Left lobe of liver (tissue), 2 donors: ENCODE measurements at places on chromosomes 3 and 15. TPM values are rescaled to one million over a fixed set of nuclear protein-coding genes. Genes with fewer than 3 reads are reported as not detected.

The PLSCR4 gene
- total RNA-seq = 27.6 TPM

The SLC7A14 gene
- total RNA-seq = 0.10 TPM

The SLC28A2 gene
- 0.15 TPM for total RNA-seq

The ATP6V1A gene
- 48.8 TPM for total RNA-seq

- no peak for DNase-seq
Observed at GRCh38 chr3:66133050-66133757, 87.6 kb upstream of the SLC25A26 start.

DNA sequence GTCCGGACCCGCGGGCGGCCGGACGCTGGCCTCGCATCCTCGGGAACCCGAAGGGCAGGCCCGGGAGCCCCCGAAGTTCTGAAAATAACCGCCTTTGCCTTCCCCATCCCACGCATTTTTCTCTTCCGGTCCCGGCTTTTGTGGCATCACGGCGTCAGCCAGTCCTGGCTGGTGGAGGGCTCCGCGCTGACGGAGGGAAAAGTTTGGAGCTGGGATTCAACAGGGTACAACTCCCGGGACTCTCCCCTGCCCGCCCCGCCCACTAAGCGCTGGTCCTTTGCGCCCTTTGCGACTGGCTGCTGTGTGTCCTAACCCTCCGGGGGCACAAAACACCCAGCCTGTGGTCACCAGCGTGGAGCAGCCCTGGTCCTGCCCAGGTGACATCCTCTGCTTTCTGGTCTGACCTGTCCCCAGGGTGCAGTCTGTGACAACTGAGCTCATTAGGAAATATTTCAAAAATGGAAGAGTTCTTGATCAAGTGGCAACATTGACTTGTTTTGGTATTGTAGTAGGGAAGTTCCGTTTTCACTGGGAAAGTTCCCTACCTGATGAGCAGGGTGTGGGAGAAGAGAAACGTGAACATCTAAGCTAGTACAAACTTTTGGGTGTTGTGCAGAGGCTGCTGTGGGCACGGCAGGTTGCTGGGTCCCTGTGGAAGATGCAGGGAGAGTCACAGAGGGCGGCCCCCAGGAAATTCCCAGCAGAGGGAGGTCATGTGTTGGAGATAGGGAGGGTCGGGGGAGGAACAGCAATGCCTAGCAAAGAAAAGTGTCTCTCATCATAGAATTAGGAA lies 775 bp downstream of the ARNT2 start:
- DNase-seq = no peak

DNA sequence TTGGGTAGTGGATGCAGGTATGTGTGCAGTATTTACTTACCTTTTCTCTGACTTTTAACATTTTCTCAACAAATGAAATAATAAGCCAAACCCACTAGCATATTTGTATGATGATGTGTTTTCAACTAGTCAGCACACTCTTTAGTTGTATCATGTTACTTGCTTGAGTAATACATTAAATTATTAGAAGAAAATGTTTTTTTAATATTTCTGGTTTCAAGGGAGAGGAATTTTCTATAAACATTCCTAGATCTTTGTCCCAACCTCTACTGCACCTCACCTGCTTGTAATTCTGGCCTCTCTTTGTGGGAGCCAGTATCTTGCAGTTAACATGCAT lies 161.8 kb upstream of the CBLB start:
- no peak for DNase-seq

DNA sequence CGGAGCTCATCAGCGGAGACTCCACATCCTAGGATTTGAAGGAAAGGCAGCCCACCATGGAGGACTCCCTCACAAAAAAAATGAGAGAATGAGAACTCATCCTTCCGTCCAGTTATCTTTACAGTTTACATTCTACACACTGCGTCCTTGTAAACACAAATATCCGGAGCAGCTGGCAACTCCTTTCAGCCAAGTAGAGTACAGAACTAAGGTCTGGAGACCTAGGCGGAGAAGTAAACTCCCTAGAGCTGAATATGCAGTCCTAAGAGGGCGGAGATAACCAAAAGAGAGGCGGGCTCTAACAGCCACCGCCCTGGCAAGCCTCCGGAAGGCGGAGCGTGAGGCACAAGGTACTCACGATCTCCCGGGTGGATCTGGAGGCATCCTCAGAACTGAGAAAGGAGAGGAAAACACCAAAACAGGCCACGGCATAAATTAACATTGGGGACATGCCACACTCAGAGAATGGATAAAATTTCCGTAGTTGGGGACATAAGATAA lies 924 bp upstream of the SIN3A start:
- DNase-seq = peak; percentile 86
